ENCODE measurements at places on chromosomes 5 and 9. TPM values are rescaled to one million over a fixed set of nuclear protein-coding genes. Genes with fewer than 3 reads are reported as not detected.

DNA sequence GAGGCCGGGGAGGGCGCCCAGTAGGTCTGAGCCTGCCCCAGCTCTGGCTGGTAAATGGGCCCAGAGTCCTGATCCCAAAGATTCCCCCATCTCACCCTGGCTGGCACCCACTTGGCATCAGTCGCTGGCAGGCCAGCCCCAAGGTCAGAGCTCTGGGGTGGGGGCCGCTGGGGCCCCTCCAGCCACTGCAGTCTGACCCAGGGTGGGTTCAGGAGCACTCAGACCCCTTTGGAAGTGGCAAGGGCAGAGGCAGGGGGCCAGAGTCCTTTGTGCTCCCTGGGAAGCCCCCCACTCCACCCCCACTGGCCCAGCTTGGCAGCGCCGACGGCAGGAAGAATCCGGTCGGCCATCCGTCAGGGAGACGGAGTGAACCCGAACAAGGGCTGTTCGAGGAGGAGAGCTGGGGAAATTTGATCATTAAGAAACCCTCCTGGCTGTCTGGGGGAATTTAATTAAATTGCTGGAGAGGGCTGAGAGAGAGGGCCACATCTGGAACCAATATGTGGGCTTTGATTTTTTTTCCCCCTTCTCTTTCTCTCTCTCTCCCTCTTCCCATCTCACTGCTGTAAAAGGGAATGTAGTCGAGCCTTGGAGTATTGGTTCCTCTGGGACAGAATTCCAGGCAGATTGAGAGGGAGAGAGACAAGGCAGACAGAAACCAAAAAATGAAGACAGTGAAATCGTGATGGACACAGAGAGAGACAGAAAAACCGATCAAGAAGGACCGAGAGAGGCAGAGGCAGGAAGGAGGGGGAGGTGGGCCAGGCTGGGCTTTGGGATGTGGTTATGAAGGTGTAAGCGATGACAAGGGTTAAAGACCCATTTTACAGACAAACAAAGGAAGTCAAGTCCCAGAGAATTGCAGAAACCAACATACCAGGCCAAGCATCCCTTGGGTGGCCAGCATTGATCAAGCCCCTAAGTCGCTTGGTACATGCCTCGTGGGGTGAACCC lies 8.1 kb upstream of the ASB6 start:
- DNase-seq = no peak

- no peak for DNase-seq
These were observed 105.2 kb downstream of the WNK2 start for GRCh38 chr9:93288891-93289883.

DNA sequence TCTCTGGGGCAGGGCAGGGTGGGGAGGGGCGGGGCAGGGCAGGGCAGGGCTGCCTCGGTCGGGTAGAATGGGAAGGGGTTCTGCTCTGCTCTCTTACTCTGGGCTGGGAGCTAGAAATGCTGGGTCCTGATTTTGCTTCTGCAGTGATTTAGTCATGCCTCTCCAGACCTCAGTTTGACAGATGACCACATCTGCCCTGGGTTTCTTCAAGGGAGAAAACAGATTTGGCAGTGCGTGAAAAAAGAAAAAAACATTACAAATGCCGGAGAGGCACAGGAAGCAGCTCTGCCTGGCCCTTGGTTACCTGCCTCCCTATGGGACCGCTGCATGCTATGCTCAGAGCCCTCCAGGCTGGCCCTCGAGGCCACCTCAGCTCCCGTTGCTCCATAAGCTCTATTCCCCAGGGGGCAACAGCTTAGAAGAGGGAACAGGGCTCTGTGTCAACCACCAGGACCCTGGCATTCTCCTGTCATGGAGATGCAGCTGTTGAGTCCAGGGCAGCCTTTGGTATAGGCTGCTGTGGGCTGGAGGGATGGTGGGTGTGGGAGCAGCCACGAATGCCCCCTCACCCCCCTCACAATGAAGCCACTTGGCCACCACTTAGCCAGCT lies 53.2 kb upstream of the UBTD2 start:
- DNase-seq = no peak

Gene PCDHGB6
- 0.02 TPM for total RNA-seq

Gene ABCA2
- 22.4 TPM for total RNA-seq

DNA sequence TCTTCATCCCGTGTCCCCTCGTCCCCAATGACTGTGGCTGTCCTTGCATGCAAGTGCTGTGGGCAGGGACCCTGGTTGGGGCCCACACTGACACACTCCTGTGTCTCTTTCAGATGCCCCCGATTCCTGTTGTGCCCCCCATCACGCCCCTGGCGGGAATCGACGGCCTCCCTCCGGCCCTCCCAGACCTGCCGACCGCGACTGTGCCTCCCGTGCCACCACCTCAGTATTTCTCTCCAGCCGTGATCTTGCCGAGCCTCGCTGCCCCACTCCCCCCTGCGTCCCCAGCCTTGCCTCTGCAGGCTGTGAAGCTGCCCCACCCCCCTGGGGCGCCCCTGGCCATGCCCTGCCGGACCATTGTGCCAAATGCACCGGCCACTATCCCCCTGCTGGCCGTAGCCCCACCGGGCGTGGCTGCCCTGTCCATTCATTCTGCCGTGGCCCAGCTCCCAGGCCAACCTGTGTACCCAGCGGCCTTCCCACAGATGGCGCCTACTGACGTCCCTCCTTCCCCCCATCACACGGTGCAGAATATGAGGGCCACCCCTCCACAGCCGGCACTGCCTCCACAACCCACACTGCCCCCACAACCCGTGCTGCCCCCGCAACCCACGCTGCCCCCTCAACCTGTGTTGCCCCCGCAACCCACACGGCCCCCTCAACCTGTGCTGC lies 75.0 kb downstream of the WNK2 start:
- DNase-seq = no peak

Gene LTC4S
- not detected for total RNA-seq

Gene FSTL4
- total RNA-seq = 0.47 TPM

DNA sequence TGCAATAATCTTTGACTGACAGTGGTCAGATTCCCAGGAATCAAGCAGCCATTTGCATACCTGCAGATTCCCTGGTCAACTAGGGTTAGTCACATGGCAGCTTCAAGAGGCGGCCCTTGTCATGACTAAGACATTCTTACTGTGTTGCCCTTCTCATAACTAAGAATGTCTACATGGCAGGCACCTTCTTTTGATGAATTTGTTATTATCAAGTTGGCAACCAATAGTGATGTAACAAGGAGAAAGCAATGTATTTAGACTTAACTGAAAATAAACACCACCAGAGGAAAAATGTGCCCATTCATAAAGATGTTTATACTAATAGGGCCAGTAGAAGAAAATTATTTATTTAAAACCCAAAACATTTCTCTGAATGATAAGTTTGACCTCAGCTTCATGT lies 215.6 kb downstream of the TLE1 start:
- no peak for DNase-seq

DNA sequence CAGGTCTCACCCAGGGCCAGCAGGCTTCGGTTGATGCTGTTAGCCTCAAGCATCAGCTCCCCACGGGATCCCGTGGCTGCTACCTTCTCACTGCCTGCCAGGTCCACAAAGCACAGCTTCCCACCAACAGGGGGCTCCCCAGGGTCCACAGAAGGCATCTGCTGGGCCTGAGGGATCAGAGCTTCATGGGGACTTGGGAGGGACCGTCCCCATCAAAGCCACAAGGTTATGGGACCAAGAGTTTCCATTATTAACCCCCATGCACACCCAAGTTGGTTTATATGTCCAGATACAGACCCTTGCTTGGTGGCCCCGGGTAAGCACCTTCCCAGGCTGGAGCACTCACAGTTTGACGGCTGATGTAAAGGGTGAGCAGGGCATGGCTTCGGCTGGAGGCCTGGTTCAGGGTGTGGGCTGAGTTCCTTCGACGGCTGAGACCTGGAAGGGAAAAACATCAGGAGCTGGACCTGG lies 3.0 kb downstream of the KIF12 start:
- DNase-seq = no peak

DNA sequence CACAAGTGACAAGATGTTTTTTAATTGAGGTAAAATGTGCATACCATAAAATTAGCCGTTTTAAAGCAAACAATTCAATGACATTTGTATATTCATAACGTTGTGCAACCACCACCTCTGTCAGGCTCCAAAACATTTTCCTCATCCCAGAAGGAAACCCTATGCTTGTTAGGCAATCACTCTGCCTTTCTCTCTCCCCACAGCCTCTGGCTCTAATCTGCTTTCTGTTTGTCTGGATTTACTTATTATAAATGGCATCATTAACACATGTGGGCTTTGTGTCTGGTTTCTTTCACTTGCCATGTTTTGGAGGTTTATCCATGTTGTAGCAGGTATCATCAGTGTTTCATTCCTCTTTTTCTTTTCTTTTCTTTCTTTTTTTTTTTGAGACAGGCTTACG lies 1.4 kb upstream of the N4BP3 start:
- no peak for DNase-seq

GRCh38 chr5:88389338-88390095 lies 120.9 kb upstream of the TMEM161B start:
- no peak for DNase-seq

GRCh38 chr9:114478871-114479270 lies 26.4 kb downstream of the WHRN start:
- no peak for DNase-seq

Gene PTCD2
- 15.4 TPM for total RNA-seq

GRCh38 chr9:97602430-97602829 lies 30.7 kb downstream of the TSTD2 start:
- no peak for DNase-seq

DNA sequence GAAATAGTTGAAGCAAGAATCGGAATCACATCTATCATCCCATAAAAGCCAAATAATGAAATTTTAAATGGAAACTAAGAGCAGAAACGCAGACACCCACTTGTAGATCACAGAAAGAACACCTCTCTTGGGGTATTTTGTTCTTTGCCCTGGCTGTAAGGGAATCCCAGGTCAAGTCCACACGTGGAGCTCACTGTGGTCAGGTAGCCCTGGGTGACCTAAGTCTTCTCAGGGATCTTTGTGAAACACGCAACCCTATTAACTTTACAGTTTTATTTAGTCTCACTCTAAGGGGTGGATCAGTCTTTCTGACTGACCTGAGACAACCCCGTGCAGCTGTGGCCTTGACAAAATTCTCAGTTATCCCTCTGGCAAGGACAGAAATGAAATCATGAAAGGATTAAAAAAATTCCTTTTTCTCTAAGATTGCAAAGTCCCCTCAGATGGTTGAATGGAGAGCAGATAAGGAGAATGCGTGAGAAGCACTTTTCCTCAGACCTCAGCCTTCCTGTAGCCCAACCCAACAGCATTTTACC lies 111.6 kb downstream of the NREP start:
- DNase-seq = no peak

Gene SHC3
- 0.02 TPM for total RNA-seq

Gene LVRN
- not detected for total RNA-seq

Gene PDZD2
- total RNA-seq = 1.2 TPM

Gene BTNL8
- total RNA-seq = not detected

DNA sequence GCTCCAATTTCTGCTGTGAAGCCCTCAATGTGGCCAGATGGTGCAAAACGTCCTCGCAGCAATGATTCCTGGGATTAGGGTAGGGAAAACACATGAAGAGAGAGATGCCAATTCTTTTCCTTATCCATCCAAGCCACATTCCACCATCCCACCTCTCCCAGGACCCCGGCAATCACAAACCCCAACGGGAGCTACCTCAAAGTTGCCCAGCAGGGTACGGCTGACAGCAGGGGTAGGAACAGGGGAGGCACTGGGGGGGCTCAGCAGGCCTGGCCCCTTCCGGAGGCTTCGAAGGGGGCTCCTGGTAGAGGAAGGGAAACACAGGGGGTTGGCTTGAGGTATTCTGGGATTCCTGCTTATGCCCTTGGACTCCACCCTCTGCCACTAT lies 3.4 kb upstream of the STOML2 start:
- no peak for DNase-seq

Gene FYB1
- 0.04 TPM for total RNA-seq

Gene PCDHGB7
- 1.4 TPM for total RNA-seq

- no peak for DNase-seq
These were observed 54.4 kb downstream of the ARSB start for GRCh38 chr5:78930721-78931120.

Gene PSIP1
- total RNA-seq = 39.4 TPM

- no peak for DNase-seq
These were observed 2.6 kb downstream of the INVS start for GRCh38 chr9:100101608-100102007.

DNA sequence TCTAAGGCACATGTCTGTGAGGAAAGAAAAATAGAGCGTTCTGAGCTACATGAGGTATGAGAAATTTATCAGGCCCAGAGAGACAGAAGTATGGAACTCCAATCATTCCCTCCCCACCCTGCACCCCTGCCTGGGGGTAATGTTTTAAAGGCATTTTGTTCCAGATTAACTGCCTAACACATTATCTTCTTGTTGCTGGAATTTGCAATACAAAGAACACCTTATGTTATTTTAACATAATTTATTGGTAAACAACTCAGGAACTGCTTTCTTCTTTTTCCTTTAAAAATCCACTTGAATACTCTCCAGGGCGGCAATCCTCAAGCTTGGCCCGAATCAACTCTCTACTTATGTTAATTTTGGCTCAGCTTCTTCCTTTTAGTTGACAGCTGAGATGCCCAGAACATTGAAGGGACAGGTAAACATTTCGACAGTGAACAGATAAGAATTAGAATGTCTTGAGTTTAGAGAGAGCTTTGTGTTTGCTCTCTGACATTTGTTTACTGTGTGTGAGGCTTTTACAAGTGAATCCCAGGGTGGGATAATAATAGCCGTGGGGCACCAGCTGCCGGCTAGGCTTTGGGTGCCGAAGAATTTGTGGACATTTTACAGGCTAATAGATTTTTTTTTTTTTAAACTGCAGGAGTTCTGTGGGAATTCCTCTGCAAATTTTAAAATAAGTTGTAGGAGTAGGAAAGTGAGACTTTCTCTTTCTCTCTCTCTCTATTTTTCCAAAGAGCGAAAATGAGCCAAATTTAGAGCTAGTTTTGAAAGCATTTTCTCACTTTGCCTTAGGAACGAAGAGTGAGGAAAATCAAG lies 96.4 kb upstream of the TAF11L2 start:
- no peak for DNase-seq

Gene MSX2
- 71.1 TPM for total RNA-seq

Gene SPATA31A3
- total RNA-seq = not detected

DNA sequence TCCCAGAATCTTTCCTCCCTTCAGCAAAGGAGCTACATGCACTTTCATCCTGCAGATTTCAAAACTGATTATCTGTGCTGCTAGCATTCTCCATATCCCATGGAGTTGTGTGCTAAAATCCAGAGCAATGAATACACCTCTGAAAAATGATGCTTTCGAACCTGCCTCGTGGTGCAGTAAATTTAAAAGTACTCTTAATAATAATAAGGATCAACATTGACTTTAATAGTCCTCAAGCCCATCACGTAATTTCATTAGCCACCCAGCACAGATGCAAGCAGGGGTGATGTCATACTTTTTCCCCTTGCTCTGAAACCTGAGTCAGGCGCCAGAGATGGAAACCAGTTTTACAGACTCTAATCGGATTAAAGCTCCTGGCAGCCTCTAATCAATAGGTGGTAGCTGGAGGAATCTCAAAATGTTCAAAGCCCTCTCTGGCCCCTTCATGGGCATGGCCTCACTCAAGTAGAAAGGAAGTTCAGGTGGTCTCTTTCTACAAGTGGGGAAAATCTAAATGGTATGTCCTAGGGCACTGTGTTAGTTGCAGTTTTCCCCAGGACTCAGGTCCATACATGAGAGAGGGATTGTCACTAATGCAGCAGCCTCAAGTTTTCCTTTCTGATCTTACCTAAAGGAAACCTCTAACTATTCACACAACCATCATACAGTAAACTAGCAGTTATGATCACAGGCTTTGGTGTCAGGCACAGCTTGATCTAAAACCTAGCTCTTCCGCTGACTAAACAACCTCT lies 221.6 kb upstream of the SLC30A5 start:
- no peak for DNase-seq

Measured in H4 (cell line).